ENCODE measurements at places on chromosomes 4 and X.

- DNase-seq, result no peak
Measured at GRCh38 chr4:52670121-52670520, 11.0 kb upstream of the USP46 start.

GRCh38 chr4:128715616-128716015, 93.9 kb upstream of the JADE1 start:
- DNase-seq, result no peak

DNA sequence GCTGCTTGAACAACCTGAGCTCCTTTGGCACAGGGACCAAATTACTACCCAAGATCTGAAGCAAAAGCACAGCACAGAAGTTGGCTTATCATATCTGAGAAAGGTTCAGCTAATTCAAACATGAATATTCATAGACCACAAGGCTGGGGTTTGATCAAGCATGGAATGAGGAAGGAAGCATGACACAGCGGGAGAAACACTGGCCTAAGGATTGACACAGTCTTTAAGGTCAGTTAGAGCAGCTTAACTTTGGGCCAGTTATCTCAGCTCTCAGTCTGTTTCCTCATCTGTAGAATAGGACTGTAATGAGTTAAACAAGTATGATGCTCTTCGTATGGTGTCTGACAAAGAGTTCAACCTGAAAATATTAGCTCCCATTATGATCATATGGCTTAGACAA, 88.5 kb upstream of the CBR4 start:
- DNase-seq, result no peak

DNA sequence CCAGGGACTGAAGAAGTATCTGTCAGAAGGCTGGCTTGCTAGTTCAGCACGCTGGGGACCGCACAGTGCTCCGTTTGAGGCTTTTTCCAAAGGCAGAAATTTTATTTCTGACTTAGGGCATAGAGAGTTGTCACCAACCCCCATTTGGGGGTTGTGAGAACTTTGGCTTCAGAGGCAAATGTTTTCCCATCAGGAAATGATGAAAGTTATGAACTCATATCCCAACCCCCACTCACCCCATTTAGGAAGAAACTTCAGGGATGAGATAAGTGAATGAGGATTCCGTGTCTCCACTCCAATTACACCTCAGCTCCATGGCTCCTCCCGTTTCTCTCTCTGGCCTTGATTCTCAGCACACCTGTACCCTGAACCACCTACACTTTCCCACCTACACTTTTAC, 4.3 kb upstream of the WDR13 start:
- DNase-seq, result no peak

GRCh38 chr4:73066928-73067327, 2.6 kb downstream of the COX18 start:
- no peak for DNase-seq

GRCh38 chr4:74930162-74930561, 2.8 kb upstream of the PARM1 start:
- no peak for DNase-seq

- DNase-seq, result no peak
Measured at GRCh38 chrX:133218329-133218728, at the start of gene TFDP3. Gene TFDP3, minus strand, starts transcription at chrX:133218354. Its CDS starts 95 bp downstream, at chrX:133218259.

GRCh38 chrX:143648705-143649104, 12.8 kb upstream of the SLITRK4 start:
- no peak for DNase-seq

GRCh38 chr4:93217431-93217830, 611.1 kb upstream of the ATOH1 start:
- no peak for DNase-seq

Measured in gastrocnemius medialis (tissue), 4 donors.